Kidney (tissue), 22 donors: ENCODE measurements at places on chromosomes 1 and 21. TPM values are rescaled to one million over a fixed set of nuclear protein-coding genes. Genes with fewer than 3 reads are reported as not detected.

The RCSD1 gene
- total RNA-seq, result 18.3 TPM

The DCST1 gene
- total RNA-seq, result not detected

The ACTA1 gene
- not detected for total RNA-seq

The ZNF648 gene
- total RNA-seq, result not detected

The KDF1 gene
- 14.1 TPM for total RNA-seq
